ENCODE measurements at places on chromosomes 2 and 18.

GRCh38 chr2:26172189-26172870 is 558 bp upstream of the GAREM2 start:
- DNase-seq, result no peak

GRCh38 chr2:85997017-85997970 is 108.4 kb downstream of the POLR1A start:
- no peak for DNase-seq

DNA sequence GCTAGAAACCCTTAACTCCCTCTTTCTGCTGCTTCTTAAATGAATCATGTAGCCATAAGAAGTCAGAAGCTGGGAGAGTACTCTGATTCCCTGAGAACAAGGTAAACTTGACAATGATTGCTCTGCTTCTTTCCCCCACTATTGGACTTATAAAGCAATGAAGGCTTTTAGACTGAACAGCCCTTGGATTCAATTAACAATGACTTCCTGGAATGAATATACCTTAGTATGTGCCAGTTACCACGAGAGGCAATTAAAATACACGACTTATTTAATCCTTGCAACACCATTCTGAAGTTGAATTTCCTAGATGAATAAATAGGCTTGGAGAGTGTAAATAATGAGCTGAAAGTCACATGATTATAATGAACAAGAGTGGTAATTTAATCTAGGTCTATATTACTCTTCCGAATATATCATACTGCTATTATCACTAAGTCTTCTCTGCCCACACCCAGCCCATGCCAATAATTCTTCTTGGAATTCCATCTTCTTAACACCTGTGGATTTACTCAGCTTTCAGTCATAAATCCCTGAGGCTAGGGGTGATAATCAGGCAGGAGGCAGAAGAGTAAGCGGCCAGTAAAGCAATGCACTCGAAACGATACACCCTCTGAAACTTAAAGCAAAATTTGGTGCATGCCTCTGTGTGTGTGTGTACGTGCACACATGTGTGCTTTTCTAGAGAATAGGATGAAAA is 170.2 kb downstream of the ATAD2B start:
- DNase-seq, result no peak

- no peak for DNase-seq
Measured at GRCh38 chr2:216345846-216346245, 26.4 kb downstream of the MARCHF4 start.

Data from heart left ventricle (tissue), 16 donors.